ENCODE measurements at places on chromosomes 4 and X. TPM values are rescaled to one million over a fixed set of nuclear protein-coding genes. Genes with fewer than 3 reads are reported as not detected.

DNA sequence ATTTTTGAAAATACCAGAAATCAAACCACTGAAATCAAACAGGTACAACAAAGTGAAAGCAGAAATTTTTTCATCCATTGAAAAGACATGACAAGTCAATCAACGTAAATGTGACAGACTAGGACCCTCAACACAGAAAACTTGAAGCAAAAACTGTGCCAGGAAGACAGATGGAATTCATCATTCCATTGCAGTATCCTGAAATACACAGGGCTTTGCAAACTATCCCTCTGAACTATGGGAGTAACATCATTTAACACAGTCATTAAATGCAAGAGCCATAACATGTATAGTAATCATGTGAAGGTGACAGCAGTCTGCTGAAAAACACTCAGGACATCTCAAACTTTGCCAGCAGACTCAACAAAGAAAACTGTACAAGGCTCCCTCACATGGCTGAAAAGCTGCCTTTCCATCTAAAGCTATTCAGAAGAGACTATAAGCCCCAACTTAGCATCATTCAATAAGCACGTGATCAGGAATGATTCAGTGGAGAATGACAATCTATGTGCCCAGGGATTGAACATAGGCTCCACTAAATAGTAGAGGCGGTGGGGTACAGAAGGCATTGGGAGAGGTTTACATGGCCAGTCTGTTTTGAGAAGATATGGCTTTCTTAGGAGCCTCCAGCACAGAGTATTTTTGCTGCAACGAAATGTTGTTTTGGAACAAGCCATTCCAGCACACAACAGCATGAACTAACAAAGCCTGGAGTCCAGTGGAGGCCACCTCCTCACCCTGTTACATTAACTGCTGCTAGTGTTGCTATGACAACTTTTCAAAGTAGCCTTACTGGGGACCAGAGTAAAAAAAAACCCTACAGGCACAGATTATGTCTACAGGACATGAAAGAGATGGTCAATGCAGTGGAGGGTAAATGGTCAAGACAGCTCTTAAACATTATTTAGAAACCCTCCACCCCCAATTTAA is 274.5 kb upstream of the NOCT start:
- DNase-seq, result no peak

DNA sequence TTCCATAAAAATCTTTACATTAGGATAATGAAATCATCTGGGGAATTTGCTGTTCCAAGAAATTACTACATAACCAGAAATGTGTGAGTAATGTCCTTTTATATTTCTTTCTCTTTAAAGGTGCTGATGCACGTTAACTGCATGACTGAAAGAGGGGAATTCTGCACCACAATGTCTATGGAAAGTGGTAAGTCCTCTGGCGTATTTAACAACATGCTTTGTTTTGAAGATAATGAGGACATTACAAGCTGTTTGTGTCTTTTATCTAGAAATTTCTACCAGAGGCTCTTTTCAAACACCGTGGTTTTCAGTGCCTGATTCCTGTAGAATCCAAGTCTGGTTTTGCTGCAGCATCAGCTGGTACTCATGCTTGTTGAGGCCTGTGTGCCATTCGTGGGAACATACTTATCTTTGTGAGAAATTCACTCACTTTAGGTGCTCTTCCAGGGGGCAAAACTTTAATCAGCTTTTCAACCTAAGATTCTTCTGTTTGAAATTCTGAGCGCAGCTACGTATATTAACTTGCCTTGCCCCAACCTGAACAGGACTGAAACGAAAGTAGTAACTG is 257.2 kb downstream of the PDHA2 start:
- DNase-seq, result no peak

The PRDM8 gene
- 3.1 TPM for polyA plus RNA-seq

DNA sequence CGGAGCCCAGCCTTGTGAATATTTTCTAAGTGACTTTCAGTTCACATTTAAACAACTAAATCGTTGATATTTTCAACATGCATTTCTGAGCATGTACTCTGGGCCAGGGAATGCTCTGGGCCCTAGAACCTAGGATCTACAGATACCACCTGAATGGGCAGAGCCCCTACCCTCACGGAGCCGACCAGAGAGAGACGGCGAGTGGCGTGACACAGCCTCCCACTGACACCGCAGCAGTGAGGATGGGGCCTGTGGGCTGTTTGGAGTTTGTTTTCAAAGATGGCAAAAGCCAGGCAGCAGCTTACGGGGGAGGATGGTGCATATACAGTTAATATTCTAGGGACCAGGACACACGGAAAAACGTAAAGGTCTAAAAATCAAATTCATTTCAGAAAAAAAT is 17.7 kb downstream of the NELFA start:
- DNase-seq, result no peak

The ZNF711 gene
- polyA plus RNA-seq, result 2.9 TPM

DNA sequence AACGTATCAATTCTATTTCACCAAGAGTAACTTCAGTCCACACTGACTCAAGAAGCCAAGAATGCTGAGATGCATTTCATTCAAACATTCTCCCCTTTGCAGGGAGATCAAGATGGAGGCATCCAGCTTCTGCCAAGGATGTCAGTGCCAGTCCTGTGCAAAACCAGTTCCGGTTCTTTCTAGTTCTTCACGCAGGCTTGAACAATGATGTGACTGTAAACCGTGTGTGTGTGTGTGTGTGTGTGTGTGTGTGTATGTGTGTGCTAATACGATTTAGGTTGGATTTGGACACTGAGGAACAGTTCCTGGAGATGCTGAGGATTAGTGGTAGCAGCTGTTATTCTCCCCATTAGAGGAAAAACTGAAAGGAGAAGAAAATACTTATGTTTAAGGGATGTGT is at the start of gene REELD1:
REELD1 (plus strand) TSS at position 301 of the 400 bp plus-strand sequence. CDS start 2,415 bp downstream, outside the sequence.
- DNase-seq, result no peak

The RNF212 gene
- 0.28 TPM for polyA plus RNA-seq

The EIF4E gene
- polyA plus RNA-seq, result 83.2 TPM

The TCEAL2 gene
- not detected for polyA plus RNA-seq

DNA sequence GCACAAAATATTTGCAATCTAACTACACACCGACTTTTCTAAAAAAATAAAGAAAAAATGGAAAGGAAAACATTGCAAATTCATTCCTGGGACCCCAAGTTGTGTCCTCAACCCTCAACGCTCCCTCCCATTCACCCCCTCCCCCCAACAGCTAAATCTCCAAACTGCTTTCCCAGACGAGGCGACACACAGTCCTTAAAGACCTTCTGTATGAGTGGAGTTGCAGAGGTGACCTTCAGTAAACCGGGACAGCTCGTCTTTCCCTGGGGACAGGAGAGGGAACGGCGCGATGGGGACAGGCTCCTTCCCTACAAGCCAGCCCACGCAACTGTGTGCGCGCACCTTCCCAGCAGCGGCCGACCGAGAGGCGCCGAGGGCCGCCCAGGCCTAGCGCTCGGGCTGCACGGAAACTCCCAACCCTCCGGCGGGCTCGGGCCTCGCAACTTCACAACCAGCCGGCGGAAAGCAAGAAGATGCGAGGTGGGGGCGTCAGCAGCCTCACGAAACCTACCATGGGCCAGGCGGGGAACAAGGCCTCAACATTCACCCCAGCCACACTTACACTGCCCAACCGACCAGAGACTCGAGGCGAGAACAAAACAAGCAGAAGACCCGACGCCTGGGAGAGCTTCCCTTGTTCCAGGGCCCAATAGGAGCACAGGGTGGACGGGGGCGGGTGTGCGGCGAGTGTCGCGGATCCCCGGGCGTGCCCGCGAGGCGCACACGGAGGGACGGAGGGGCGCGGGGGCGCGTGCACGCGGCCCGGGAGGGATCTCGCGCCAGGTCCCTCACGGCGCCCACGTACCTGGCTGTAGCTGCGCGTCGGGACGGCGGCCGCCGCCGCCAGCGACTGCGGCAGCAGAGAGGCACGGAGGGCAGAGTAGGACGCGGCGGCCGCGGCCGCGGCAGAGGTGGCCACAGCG is 763 bp downstream of the GRSF1 start:
- DNase-seq, result no peak

DNA sequence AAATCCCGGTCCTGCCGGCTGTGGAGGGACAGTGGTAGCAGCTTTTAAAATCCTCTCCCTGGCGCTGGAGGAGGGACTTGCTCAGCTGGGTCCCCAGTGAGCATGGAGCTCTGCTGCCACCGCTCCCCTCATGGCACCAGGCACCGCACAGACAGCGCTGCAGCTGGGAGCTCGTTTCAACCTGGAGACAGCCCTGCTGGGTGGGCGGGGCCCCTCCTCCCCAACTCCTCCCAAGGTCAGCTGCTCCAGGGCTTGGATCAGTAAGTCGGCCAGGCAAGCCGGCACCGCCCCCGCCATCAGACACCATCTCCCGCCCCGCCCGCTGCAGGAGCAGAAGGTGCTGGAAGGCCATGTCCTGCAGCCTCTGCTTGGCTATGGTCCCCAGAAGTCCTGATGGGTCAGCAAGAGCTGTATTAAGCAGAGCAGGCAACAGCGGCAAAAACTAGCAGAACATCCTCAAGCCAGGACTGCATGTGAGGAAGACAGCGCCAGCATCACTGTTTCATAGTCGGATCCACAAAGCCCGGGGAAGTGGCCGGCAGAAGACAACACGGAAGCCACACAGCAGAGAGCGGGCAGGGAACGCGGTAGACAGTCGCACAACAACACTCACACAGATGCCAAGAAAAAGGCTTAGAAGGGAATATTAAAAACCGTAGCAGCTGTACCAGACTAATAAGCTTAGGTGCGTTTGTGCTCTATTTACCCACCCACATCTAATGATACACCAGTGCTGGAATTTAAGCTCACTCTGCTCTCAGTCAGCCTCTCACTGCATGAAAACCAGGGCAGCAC is 16.2 kb downstream of the ZFYVE28 start:
- no peak for DNase-seq

DNA sequence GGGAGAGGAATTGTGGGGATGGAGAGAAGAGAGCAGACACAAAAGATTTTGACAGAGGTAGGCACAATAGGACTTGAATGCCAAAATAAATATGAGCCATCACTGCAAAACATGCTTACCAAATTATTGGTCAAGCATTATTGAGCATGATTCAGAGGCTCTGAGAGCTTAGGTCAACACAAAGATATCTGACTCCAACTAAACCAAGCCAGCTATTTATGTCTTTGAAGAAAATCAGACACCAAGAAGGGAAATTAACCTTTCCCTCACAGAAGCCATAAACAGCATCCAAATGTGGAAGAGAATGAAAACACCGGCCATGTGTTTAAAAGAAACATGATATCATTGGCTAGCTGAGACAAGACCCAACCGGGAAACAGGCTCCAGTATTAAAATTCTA is 323.2 kb downstream of the RAB28 start:
- no peak for DNase-seq

The TMEM31 gene
- polyA plus RNA-seq, result not detected

DNA sequence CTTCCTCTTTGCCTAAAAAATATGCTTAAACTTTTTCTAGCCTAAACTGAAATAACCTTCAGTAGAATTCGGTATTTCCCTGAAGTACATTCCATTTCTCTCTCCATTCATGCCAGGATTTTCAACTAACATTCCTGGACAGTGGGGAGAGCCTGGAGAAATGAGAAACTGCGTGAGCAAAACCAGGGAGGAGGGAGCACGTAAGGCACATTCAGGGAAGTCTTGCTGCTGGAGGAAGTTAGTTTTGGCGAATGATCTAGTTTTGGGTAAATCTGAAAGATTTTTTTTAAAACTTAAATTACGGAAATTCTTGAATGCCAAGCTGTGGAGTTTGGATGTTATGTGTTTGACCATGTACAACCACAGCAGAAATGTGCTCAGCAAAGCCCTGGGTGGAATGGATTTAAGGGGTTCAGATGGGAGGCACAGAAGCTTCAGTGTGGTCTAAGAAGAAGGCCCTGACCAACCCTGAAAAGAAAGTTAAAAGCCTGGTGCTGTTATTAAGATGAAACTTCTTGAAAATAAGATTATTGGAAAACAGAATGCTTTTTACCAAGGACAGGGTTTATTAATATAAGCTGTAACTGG is 347.8 kb downstream of the ANK2 start:
- no peak for DNase-seq

All from keratinocyte (primary cell).